ENCODE measurements at places on chromosomes 3 and 15. TPM values are rescaled to one million over a fixed set of nuclear protein-coding genes. Genes with fewer than 3 reads are reported as not detected.

DNA sequence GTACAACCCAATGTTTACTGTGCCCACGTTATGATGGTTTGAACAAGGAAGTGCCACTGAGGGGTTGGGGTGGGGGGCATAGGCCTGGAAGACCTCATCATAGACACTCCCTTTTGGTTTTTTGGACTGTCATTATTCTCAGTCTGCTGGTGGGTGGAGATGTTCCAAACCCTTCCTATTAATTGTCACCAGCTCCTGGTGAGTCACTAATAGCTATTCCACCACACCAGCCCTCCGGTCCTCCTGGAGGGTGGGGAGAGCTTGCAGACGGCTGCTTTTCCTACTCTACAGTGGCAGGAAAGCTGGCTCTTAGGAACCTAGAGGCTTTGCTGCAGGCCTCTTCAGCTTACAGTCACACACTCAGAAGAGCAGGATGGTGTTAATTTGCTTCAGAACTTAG is 9.0 kb upstream of the COPG1 start:
- DNase-seq = no peak

- no peak for DNase-seq
These were observed 218.0 kb downstream of the ZBTB20 start for GRCh38 chr3:114928989-114929640.

GRCh38 chr15:58527573-58528187 is 95.9 kb downstream of the LIPC start:
- DNase-seq = no peak

DNA sequence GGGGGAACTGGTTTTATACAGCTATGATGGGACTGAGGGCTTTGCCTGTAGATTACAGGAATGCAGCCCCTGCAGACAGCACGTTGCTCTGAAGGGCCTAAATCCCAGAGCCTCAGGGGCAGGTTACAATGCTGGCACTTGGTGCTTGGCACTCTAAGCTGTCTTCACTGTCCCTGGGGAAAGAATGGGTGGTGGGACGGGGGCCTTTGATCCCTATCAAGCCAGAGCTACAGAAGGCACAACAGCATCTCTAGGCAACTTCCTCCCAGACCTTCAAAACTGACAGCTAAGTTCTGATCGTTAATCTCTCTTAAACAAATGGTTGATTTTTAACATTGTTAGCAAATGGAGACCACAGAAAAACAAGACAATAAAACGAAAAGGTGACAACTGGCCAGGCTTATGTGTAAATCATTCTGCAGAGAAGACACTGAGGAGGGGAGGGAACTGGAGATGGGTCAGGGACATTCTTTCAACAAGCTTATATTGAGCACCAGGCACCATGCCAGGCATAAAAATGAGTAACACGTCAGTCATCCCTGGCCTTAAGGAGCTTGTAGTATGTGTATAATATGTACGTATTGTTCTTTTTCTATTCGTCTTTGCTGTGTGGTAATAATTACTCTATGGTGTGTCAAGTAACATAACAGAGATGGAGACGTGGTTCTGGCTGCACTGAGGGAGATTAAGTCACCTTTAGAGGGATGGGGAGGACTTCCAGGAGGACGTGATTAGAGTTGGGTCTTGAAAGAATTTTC is 49.1 kb downstream of the CA12 start:
- no peak for DNase-seq

DNA sequence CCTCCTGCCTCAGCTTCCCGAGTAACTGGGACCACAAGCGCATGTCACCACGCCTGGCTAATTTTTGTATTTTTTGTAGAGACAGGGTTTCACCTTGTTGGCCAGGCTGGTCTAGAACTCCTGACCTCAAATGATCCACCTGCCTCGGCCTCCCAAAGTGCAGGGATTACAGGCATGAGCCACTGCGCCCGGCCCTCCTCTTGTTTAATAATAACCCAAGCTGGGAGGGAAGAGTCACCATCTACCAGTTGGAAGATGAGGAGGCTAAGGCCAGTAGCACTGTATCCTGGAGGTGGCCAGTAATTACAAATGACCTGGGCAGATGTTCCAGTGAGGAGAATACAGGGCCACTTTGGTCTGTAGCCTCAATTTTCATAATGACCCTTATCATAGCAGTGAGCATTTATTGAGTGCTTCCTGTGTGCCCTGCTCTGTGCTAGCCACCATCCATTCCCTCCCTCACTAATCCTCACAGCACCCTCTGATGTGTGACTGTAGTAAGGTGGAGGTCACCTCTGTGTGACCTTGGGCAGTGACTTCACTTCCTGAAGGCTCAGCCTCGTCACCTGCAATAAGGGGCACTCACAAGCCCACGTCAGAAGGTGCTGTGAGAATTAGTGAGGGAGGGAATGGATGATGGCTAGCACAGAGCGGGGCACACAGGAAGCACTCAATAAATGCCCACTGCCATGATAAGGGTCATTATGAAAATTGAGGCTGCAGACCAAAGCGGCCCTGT is 64.2 kb downstream of the ABTB1 start:
- no peak for DNase-seq

The CORO2B gene
- 4.2 TPM for total RNA-seq

GRCh38 chr3:138031536-138031935 is 21.6 kb downstream of the CLDN18 start:
- DNase-seq = no peak

The PIGZ gene
- 5.8 TPM for total RNA-seq

The MYO5C gene
- total RNA-seq = 11.6 TPM

The GOLGA8G gene
- not detected for total RNA-seq

The XIRP1 gene
- 1.1 TPM for total RNA-seq

DNA sequence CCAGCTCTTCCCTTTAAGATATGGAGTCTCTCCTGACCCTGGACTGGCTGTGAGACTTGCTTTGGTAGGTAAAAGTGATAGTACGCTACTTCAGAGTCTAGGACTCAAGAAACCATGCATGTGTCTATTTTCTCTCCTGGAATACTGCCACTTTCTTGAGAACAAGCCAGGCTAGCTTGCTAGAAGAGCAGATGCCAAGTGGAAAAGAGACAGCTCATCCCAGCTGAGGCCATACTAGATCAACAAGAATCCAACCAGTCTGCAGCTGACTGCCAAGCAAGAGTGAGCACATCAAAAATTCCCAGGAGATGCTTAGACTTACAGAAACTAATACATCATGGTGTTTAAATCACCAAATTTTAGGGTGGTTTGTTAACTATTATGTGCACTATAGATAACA is 208.3 kb upstream of the RBMS3 start:
- no peak for DNase-seq

- DNase-seq = no peak
These were observed 325.3 kb downstream of the NAALADL2 start for GRCh38 chr3:175184392-175184791.

The CXCR6 gene
- total RNA-seq = 0.63 TPM

DNA sequence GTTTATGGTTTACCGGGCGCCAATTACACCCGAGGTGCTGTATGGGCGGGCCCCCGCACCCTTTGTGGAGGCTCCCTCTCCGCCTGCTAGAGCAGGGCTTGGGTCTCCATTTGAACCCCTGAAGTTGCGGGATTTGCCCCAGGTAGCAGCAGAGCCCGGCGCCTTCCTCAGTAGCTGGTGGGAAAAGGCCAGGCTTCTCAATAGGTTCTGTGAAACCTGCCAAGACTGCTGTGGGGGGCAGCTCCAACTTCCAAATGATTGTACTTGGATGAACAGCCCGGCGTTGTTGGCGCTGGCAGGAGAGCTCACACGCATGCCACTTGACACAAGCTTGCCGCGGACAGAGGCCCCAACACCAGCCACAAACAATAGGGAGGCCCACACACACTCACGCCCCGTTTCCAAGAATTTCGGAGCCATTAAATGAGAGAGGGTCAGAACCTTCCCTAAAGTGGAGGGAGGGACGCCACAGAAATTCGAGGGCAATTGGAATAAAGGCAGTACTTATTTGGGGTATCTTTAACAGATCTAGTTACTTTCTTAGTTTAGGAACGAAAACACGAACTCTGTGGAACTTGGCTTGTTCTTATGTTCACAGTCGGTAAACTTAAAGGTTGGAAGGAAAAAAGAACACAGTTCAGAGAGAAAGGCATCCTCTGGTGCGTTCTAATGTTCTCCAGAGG is 1.4 kb downstream of the EPHB3 start:
- DNase-seq = no peak

The CKMT1B gene
- 0.63 TPM for total RNA-seq

DNA sequence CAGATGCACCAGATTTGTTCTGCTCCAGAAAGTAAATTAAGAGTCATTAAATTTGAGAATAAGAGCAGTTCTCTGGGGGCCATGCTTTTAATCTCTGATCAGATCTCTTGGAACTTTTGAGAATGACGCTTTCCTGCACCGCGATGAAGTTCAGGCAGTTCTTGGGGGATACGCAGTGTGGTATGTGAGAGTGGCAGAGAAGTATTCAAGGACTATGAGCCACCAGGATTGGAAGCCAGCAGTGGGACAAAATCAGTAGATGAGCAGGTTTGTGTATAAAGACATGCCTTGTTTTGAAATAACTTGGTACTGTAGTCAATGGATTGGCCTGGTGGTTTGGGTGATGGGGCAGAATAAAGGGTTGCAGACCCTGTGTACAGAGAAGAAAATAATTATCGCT is 483.6 kb downstream of the ERC2 start:
- no peak for DNase-seq

DNA sequence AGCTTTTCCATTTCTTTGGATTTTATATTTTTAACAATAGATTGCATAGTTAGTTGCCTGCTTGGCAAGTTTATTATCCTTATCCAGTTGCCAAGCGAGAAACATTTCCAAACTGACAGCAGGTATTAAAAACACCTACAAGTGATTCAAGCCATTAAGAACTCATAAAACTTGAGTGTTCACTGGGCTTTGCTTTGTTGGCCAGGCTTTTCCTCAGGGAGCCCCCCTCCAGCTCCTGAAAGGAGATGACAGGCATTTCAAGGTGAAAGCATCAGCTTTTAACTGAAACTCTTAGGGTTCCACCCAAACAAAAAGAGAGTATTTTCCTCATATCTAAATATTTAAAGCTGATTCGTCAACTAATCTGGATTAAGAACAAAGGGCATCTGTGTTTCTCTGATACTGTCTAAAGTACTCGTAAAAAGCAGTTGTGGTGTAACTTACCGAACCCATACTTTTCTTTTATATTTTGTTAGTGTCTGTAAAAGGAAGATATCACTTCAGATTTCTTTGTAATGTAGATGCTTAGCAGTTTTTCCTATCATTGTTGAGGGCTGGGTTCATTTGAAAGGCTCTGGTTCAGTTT is 363.4 kb downstream of the OTOL1 start:
- no peak for DNase-seq

DNA sequence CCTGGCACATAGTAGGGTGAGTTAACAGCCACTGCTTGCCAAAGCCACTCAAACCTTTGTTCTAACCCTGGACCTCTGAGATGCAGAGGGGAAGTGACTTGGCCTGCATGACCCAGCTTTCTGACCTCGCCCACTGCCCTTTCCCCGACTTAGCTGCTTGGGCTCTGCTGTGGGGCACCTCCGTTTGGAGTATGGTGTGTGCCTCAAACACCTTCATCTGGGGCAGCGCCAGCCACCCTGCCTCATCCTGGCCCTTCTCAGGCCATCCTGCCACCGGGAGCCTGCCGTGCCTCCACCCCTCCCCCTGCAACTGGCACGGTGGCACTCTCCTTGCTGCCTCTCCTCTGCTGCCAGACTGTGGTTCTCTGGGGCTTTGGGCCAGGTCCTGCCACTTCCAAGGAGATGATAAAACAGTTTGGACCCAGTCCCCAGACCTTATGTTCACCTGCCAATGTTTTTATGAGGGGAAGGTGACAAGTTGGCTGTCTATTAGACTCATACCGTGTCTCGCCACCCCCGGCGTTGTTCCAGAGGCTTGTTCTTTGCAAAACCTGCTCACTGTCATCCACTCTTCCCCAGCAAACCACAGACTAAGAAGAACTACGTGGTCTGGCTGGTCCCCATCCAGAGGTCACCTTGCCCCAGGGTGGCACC is 32.2 kb downstream of the SLC6A6 start:
- DNase-seq = no peak

DNA sequence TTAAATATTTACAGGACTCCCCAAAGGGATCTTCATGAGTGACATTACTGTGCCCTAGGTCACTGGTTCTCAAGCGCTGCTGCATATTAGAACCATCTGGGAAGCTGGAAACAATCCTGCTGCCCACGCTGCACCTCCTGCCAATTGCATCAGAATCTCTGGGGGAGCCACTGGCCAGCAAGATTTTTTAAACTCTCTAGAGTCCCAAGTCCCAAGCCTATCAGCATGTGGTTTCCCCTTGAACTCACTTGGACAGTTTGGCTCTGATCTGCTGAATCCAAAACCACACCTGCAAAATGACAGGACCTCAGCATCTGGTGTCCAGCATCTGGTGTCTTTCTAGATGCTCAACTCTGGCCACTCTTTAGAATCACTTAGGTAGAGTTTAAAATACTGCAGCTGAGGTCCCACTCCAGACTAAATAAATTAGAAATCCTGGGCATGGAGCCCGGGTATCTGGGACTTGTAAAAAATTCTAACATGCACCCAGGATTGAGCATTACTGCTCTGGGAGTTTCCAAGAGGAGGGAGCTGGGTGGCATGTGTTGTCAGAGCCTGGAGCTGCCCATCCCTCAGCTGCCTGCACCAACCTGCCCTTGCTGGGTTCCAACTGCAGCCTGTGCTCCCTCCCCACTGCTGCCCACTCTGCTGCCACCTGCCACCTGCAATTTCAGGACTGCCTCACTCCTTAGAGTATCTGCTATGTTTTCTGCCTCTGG is 311.3 kb downstream of the SLC9A9 start:
- peak; percentile 60 for DNase-seq

The CCR3 gene
- total RNA-seq = not detected

The FANCD2OS gene
- total RNA-seq = not detected

The TPRG1 gene
- 6.2 TPM for total RNA-seq

- DNase-seq = no peak
These were observed 193.7 kb downstream of the TCF12 start for GRCh38 chr15:57112178-57112577.

The TBC1D2B gene
- total RNA-seq = 55.0 TPM

GRCh38 chr3:89314454-89315098 is 207.2 kb downstream of the EPHA3 start:
- no peak for DNase-seq

- DNase-seq = no peak
These were observed 25.7 kb downstream of the SPATA12 start for GRCh38 chr3:57086201-57086600.

The EAF2 gene
- total RNA-seq = 16.4 TPM

GRCh38 chr3:33575311-33575710 is 135.1 kb upstream of the UBP1 start:
- DNase-seq = no peak

- no peak for DNase-seq
These were observed 41.5 kb downstream of the TMEM41A start for GRCh38 chr3:185457376-185457775.

GRCh38 chr3:68876112-68876713 is 56.1 kb downstream of the TAFA4 start:
- DNase-seq = peak; percentile 21

The CPA3 gene
- total RNA-seq = 93.3 TPM

DNA sequence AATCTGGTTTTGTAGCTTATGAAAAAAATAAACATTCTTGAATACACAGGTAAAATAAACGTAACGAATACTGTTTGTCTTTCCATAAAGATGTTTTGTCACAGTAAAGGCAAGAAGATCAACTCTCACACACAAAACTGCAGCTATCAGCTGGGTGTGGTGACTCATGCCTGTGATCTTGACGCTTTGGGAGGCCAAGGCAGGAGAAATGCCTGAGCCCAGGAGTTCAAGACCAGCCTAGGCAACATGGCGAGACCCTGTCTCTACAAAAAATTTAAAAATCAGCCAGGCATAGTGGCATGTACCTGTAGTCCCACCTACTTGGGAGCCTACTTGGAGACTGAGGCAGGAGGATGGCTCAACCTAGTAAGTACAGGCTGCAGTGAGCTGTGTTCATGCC is 39.6 kb downstream of the CBLB start:
- DNase-seq = no peak

- no peak for DNase-seq
These were observed 589 bp downstream of the KLF15 start for GRCh38 chr3:126356373-126357264.
